ENCODE measurements at places on chromosomes 1 and 21. TPM values are rescaled to one million over a fixed set of nuclear protein-coding genes. Genes with fewer than 3 reads are reported as not detected.

GBP5 gene
- total RNA-seq, result 7.3 TPM

AP4B1 gene
- total RNA-seq, result 7.0 TPM

SPRR3 gene
- not detected for total RNA-seq

DNA sequence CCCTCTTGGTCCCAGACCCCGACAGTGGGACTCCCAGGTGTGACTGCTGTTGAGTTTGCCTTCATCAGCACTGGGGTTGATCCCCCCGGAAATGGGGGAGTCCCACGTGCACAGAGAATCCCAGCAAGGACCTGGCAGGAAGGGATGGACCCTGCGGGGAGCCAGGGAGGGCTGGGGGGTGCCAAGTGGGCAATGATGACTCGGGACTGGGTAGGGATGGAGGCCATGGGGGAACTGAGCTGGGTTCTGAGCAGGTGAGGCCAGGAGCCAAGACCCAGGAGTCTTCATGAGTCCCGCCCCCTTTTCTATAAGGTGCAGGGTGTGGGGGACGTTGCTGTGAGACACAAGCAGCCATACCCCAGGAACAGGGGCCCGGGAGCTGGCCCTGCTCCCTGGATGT lies 103.8 kb downstream of the CRYAA start:
- no peak for DNase-seq

DNA sequence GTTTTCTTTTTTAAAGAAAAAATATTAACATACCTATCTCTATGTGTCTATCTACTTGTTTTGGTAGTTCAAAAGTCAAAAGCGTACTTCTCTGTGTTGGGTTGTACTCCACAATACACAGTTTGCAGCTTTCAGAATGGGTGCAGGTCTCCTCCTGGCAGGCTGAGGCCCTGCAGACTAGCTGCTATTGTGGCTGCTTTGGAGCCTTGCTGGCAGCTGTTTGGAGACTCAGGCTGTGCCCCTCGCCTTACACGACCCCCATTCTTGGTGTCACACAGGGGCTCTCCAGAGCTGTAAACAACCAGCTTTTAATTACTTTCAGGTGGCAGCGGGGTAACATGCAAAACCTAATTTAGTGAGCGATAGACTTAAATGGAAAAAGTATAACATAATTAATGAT lies 160.4 kb downstream of the DSCAM start:
- DNase-seq, result no peak

- no peak for DNase-seq
Measured at GRCh38 chr1:10856863-10857598, 60.6 kb upstream of the CASZ1 start.

GRCh38 chr1:32305310-32305709 lies 13.4 kb downstream of the HDAC1 start:
- DNase-seq, result no peak

DNA sequence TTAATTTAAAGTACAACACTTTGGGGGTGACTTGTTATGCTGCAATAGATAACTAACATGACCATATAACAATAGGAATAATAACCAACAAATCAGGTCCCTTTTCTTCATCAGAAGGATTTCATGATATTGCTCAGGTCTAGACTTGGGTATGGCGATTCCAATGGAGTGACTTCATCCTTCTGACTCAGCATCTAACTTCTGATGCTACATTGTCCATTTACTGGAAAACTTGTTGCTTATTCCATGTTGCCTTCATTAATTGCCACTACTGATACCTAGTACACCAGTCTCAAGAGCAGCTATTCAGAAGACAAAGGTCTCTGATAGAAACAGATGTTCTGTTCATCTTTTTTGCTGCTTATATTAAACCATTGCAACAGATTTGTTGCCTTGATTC lies 324.3 kb downstream of the TGFB2 start:
- DNase-seq, result no peak

- no peak for DNase-seq
Measured at GRCh38 chr21:31005019-31005418, 33.3 kb downstream of the KRTAP19-8 start.

DNA sequence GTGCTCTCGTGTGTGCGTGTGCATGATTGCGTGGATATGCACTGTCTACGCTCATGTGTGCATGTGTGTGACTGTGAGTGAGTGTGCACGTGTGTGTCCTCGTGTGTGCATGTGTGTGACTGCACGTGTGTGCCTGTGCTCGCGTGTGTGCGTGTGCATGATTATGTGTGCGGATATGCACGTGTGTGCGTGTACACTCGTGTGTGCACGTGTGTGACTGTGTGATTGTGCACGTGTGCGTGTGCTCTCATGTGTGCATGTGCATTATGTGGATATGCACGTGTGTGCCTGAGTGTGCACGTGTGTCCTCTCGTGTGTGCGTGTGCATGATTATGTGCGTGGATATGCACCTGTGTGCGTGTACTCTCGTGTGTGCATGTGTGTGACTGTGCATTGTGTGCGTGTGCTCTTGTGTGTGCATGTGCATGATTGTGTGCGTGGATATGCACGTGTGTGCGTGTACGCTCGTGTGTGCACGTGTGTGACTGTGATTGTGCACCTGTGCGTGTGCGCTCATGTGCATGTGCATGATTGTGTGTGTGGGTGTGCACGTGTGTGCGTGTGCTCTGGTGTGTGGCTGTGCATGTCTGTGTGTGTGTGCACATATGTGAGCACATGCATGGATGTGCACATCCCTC lies 2.2 kb downstream of the MMEL1 start:
- DNase-seq, result no peak

GRCh38 chr1:160855181-160855981 lies 7.3 kb downstream of the CD244 start:
- no peak for DNase-seq

- DNase-seq, result no peak
Measured at GRCh38 chr1:28578696-28579218, 13.3 kb upstream of the RAB42 start.

DNA sequence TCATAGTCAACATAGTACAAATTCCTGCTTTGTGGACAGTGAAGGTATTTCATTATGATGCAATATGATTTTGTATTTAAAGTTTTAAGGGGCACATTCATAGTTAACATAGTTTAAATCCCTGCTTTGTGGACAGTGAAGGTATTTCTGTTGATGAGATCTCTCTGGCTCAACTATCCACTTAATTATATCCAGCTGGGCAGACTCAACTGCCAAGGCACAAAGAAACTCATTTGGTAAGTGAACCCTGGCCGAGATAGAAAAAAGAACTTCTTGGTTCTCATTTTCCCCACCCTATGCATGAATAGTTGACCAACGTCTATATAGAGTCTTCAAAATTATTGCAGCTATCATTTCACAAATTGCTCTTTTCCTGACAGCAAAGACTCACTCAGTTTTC lies 1194.6 kb downstream of the NCAM2 start:
- DNase-seq, result no peak

DNA sequence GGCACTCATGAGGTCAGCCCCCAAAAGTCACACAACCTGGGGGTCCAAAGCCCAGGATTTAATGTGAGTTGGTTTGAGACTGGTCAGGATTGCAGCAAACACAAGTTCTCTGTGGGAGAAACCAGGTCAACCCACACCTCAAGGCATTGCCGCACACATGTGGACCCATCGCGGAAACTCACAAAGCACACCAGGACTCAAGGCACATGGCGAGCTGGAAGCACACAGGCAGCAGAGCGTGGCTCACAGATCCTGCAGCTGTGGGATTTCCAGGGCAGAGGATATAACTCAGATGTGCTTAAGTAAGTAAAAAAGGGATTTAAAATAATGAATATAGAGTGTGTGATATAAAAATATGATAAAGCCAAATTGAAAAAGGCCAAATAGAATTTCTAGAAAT lies 51.6 kb upstream of the ADARB1 start:
- DNase-seq, result no peak

GRCh38 chr1:187817782-187818181 lies 989.0 kb downstream of the PLA2G4A start:
- no peak for DNase-seq

- no peak for DNase-seq
Measured at GRCh38 chr1:103111926-103112325, 3.6 kb upstream of the COL11A1 start.

DNA sequence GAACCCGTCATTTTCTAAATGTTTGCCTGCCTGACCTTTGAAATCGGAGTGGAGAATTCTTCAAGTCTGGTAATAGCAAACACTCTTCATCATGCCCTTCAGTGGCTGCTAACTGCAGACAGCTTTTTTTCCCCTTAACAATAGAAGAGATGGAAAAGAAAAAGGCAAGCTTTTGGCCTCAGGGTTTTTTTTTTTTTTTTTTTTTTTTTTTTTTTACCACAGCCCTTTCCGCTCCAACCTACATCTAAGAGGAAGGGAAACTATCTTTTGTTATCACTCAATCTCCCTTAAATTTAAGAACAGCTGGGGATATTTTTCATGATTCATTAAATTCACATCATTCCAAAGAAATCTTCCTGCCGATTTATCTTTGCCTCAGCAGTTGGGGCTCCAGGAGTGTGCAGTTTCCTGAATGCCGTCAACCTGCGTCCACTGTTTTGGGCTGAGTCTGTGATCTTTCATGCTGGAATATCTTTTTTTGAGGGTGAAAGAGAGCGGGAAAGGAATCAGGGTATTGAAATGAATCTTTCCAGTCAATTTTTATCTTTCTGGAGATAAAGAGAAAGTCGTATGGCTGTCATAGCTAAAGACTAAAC lies 144.5 kb upstream of the SMYD2 start:
- DNase-seq, result no peak
